ENCODE measurements at places on chromosomes 7 and 10.

DNA sequence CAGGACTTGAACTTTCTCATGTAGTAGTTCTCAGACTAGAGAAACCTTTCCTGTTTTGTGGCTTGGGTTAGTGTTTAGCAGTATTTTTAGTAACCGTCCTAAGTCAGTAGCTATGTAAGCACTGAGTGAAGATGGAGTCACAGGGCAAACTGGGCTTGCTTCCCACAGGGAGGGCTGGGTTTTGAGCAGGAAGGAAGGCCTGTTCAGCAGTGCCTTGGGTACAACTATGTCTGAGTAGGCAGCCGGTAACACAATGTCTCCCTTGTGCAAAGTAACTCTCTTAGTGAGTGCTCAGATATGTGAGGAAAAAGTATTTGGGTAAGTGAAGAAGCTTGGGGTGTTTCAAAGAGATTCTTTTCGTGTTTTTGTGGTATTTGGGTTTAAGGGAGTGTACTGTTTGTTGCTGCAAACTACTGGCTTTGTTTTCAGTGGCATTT lies 96.4 kb downstream of the CCSER2 start:
- DNase-seq, result no peak

DNA sequence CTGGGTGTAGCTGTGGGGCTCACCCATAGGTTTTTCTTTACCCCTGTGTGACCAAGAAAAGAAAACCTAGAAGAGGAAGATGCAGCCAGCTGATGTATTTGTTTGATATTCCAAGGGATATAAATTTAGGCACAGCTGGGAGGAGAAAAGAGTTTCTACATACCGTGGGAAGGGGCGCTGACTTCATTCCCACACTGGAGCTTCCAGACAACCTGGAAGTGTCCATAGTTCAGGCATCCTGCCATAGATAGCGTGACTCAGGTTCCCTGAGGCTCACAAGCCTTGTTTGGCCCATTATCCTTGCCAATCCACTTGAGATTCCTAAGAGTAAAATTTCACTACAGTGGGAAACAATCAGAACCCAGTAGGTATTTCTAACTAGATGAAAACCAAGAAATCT lies 371.7 kb upstream of the NRP1 start:
- DNase-seq, result no peak

DNA sequence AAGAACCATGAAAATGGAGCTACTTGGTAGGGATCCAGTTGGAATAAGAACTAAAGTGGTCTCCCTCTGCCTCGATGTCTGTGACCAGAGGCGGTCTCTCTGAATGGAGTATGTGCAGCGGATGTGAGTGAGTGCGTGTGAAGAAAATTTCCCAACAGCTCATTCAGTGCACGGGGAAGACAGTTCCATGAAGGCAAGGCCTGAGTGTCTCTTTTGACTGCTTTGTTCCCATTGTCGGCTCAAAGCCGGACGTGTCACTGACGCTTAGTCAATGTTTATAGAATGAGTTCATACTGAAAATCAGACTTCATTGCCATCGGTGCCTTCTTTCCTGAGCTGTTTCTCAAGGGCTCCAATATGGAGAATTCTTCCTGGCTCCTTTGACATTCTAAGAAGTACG lies 55.3 kb upstream of the GRB10 start:
- DNase-seq, result no peak

- no peak for DNase-seq
Observed at GRCh38 chr7:6621195-6622133, 6.1 kb downstream of the ZNF853 start.

- DNase-seq, result no peak
Observed at GRCh38 chr10:24590697-24591457, 132.8 kb downstream of the ARHGAP21 start.

GRCh38 chr7:149878523-149878921 lies 4.8 kb downstream of the ATP6V0E2 start:
- no peak for DNase-seq

DNA sequence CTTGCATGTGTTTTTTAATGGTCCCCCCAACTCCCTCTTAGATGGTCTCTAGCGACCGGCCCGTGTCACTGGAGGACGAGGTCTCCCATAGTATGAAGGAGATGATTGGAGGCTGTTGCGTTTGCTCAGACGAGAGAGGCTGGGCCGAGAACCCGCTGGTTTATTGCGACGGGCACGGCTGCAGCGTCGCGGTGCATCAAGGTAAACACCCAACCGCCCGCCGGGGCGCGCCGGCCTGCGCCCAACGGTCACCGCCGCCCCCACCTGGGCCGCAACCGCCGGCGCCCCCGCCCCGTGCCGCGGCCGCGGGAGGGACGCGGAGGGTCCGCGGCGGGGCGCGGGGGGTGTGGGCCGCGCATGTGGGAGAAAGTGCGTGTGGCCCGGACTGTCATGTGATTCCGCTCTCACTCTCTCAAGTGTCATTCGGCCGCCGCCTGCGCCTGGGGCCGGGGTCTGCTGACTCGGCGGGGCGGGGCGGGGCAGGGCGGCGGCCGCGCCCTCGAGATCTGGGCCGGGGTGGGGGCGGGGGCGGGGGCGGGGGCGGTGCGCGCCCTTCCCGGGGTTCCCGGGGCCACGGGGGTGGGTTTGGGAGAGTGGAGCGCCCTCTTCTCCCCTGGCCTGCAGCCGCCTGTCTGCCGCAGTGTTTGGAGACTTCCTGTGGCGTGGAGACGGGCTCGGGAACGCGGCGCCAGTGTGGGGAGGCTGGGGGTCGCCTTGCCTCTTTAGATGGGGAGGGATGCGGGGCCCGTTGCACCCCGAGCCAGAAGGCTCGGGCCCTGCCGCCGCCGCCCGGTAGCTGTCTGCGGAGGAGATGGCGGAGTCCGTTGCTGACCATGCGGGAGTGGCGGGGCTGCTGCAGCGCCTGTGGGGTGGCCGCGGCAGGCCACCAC lies 817 bp downstream of the MLLT10 start:
- peak; percentile 36 for DNase-seq

GRCh38 chr7:26599982-26600381 lies 264.4 kb downstream of the SKAP2 start:
- no peak for DNase-seq

DNA sequence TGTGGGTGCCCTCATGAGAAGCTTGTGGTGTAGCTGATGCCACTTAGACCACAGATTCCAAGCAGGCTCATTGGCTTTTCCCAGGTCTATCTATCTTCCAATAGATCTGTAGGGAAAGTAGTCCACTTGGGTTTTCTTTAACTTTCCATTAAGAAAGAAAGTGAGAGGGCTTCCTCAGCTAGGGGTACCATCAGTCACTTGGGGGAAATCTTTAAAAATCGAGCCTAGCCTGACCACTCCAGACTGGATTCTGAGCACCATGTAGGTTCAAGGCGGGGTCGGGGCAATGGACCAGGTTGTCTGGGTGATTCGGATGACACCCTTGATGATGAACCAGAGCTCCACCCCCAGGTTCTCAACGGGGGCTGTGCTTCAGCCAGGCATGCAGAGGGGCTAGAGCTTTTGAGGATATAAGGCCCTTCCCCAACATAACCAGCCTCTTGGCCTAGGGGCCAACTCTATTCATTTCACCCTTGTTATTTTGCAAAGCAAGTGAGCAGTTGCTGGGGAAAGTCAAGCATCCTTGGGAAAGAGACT lies 27.0 kb downstream of the ITPRIP start:
- DNase-seq, result no peak

- DNase-seq, result no peak
Observed at GRCh38 chr7:128260069-128260795, 19.2 kb downstream of the LEP start.

- no peak for DNase-seq
Observed at GRCh38 chr10:75779276-75779675, 347.9 kb downstream of the LRMDA start.

DNA sequence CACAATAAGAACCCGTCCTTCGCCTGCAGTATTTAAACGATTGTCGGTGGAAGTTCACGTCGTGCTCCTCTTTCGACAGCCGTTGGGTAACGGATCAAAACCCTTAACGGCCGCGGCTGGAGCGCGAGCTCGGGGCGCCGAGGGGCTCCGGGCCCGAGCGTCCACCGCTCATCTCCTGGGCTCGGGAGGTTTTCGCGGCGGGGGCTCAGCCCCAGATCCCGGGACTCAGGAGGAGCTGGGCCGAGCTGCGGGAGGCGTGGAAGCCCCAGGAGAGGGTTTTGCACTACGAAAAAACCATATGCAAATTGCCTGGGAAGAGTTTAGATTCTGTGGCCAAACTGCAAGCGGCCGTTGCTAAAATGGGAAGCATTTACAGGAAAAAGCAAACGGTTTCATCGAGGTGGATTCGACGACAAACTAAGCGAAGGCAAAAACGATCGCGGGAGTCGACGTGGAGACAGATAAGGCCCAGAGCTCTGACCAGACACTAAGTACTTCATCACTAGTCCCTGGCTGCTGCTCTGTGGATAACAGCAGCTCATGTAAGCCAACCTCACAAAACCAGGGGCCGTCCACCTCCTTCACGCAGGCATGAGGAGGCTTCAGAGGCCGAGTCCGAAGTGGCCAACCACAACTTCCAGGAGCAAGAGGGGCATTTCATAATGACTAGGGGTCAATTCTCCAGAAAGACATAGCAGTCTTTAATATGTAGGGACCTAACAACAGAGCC lies 129.7 kb downstream of the MARCHF5 start:
- DNase-seq, result no peak

GRCh38 chr7:86911659-86912058 lies 147.8 kb downstream of the ELAPOR2 start:
- DNase-seq, result no peak

GRCh38 chr10:69449841-69450240 lies 1.4 kb upstream of the TSPAN15 start:
- peak; percentile 32 for DNase-seq

DNA sequence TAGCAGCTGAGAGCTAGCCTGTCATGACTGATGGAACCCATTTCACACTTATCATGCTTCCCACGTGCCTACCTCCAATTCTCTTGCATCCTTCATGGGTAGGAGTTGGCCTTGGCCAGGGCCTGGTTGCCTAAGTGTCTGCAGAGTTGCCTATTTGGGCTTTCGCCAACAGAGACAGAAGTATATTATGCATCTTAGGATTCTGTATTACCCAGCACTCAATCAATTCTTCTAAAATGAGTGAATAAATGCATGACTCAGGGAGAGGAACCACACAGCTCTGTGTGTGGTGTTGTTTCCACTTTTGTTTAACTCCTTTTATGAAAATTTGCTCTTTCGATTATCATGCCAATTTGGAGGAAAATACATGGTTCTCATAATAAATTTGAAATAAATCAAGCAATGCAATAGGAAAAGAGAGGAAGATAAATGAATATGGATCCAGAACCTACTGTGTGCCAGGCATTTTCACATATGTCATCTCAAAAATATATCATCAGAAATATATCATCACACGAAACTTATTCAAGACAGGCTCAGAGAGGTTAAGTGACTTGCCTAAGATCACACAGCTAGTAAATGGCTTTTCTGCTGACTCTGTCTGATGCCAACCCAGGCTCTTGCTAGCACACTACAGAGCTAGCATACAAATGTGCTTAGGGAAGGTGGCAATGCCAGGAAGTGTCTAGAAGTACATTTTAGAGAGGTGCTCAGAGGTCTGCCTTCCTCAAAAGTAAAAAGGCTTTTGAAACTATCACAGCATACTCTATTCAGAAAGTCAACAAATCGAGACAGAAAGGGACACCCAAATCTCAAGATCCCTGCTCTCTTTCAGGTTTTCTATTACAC lies 9.5 kb upstream of the HABP2 start:
- DNase-seq, result no peak

GRCh38 chr7:1567049-1567771 lies 2.6 kb downstream of the PSMG3 start:
- DNase-seq, result no peak

DNA sequence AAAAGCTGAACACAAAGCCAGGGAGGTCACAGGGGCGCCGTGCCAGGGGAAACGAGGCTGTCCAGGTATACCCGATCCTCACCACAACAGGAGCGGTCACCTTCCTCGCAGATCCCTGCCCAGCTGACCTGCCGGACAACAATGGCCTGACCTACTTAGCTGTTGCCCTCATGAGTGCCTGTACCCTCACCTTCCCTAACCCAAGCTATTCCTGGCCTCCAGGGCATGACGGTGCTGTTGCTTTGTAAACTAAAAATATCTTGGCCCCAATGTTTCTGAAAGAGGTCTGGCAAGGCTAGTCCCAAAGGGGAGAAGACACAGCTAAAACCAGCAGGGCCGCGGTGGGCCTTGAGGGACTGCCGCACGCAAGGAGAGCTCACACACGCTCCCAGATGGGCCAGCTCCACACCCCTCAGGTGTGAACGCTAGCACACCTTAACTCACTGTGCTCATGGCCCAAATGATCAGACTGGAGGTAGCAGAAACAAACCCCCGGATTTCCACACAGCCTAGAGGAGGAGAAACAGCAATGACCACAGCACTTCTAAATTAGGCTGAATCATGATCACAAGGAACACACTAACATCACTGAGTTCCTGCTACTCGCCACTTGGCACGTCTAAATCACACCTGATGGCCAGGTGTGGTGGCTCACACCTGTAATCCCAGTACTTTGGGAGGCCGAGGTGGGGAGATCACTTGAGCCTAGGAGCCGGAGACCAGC lies 66.3 kb upstream of the CYTH3 start:
- DNase-seq, result no peak

GRCh38 chr7:132179681-132180080 lies 396.6 kb downstream of the PLXNA4 start:
- DNase-seq, result no peak

DNA sequence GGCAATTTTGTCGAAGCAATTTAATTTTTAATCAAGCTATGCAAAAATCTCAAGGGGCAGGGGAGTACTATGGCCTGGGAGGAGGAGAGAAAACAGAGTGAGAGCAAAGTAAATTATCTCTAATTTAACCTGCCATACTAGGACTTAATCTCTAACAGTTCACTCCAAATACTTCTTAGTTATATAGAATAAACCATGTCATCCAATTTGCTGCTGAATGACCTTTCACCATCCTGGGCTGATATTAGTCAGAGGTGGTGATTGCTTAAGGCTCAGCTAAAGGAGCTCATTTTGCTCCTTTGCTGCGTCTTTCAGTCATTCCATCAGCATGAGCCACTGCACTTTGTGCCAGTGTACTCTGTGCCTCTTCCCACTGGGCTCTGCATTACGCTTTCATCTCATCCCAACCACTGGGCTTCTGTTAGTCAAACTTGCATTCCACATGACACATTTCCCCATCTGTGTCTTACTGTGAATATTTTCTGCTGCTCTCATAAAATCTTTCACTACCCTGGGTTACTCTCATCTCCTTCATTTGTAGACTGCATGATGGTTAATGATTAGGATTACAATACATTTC lies 84.3 kb downstream of the CD36 start:
- DNase-seq, result no peak

GRCh38 chr10:83605783-83606630 lies 533.3 kb upstream of the GHITM start:
- no peak for DNase-seq

- no peak for DNase-seq
Observed at GRCh38 chr10:62811159-62811875, 4.8 kb downstream of the EGR2 start.

GRCh38 chr10:105974803-105975456 lies 1189.6 kb downstream of the SORCS1 start:
- no peak for DNase-seq
